Bronchial epithelial cell (primary cell): ENCODE measurements at places on chromosomes 12 and 14. TPM values are rescaled to one million over a fixed set of nuclear protein-coding genes. Genes with fewer than 3 reads are reported as not detected.

Gene MYH6
- total RNA-seq, result not detected in 2 replicates

Gene LRRC10
- not detected in 2 replicates for total RNA-seq

Gene CYP46A1
- 0.13 TPM in 1 of 2 replicates, not detected in the other for total RNA-seq

Gene LBHD2
- not detected in 2 replicates for total RNA-seq

Gene TSPAN19
- total RNA-seq, result under 0.01 TPM in 1 of 2 replicates, not detected in the other

Gene CFAP54
- 0.26 TPM in 2 replicates for total RNA-seq

Gene GPD1
- total RNA-seq, result 0.26 and 0.53 TPM in 2 replicates

Gene ERBB3
- 21.1 and 59.8 TPM in 2 replicates for total RNA-seq

Gene KLHDC1
- 0.90 and 1.1 TPM in 2 replicates for total RNA-seq

Gene OTUB2
- total RNA-seq, result 1.3 and 2.6 TPM in 2 replicates

Gene NOVA1
- total RNA-seq, result under 0.01 TPM in 1 of 2 replicates, not detected in the other

Gene OR4N5
- total RNA-seq, result not detected in 2 replicates

Gene PTPRB
- total RNA-seq, result 0.38 and 0.53 TPM in 2 replicates

Gene OAS3
- total RNA-seq, result 1.3 TPM in 2 replicates

Gene COCH
- 0.26 TPM in 1 of 2 replicates, not detected in the other for total RNA-seq

Gene OR4K5
- not detected in 2 replicates for total RNA-seq

Gene SDS
- not detected in 2 replicates for total RNA-seq

Gene PTPN6
- 10.9 and 12.4 TPM in 2 replicates for total RNA-seq

Gene CCNB1IP1
- total RNA-seq, result 70.0 and 168 TPM in 2 replicates

Gene E2F7
- 3.4 and 5.8 TPM in 2 replicates for total RNA-seq

Gene OTX2
- total RNA-seq, result not detected in 2 replicates
